ENCODE measurements at places on chromosomes 2 and 18.

- peak; percentile 89 for DNase-seq
Measured at GRCh38 chr2:96541398-96542152, 5.0 kb downstream of the ARID5A start.

GRCh38 chr2:36918307-36918706 lies 48.0 kb downstream of the STRN start:
- DNase-seq: no peak

DNA sequence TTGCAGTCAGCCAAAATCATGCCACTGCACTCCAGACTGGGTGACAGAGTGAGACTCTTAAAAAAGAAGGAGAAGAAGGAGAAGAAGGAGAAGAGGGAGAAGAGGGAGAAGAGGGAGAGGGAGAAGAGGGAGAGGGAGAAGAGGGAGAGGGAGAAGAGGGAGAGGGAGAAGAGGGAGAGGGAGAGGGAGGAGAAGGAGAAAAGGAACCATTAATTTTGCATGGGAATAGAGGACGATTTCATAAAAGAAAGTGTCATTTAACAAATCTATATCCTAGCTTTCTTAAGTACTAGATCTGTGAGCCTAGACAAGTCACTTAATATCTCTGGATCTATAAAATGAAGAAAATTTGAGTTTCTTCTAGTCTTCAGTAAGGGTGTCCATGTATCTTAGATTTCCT lies 9.6 kb downstream of the NOL10 start:
- no peak for DNase-seq

DNA sequence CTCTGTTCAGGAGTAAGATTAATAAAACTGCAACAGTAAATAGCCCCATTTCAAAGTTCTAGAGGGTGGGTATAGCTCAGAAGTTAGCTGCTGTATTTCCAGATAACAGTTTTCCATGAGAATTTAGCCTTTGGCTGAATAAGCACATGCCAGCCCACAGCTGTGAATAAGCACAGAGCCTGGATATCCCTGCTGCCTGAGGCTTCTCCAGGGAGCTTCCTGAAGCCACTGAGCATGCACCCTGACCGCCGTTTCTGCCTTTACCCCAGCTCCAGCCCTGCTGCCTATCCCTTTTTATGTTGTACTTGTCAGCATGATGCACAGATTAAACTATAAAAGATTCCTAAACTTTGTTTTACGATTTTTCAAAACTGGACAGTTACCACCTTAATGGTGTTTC lies 85.3 kb downstream of the FEZ2 start:
- no peak for DNase-seq

GRCh38 chr18:905948-906415 lies 1.3 kb downstream of the ADCYAP1 start:
- DNase-seq: no peak

- no peak for DNase-seq
Measured at GRCh38 chr2:134296301-134296700, 42.4 kb downstream of the MGAT5 start.

DNA sequence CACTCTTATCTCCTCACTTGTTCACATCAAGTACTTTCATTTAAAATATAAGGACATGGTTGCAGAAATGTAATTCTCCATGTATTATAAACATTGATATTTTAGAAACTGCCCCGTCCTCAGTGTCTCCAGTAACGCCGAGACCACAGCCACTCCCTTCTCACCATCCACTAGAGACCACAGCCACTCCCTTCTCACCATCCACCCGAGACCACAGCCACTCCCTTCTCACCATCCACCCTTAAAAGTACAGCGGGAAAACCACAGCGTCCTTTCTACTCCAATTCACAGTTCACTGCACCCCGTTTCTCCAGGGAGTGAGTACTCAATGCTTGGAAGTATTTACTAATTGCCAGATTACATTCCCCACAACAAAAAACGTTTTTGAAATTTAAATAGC lies 1452.2 kb upstream of the ACVR2A start:
- no peak for DNase-seq

- no peak for DNase-seq
Measured at GRCh38 chr2:225814554-225814953, 415.0 kb downstream of the NYAP2 start.
